Right ventricle myocardium superior (tissue), 1 donor: ENCODE measurements at places on chromosomes 6 and 20. TPM values are rescaled to one million over a fixed set of nuclear protein-coding genes. Genes with fewer than 3 reads are reported as not detected.

RSPO3 gene
- 0.67 TPM for total RNA-seq

TSHZ2 gene
- 4.9 TPM for total RNA-seq

SPAG4 gene
- total RNA-seq = 2.3 TPM

OTOR gene
- total RNA-seq = not detected

SMOC2 gene
- 10.9 TPM for total RNA-seq

- peak; percentile 91 for DNase-seq
Observed at GRCh38 chr6:142945049-142945445, at the start of gene HIVEP2. TSS of gene HIVEP2 (minus strand) at chr6:142945176. CDS start at chr6:142774738, 170,438 bp downstream.

DNA sequence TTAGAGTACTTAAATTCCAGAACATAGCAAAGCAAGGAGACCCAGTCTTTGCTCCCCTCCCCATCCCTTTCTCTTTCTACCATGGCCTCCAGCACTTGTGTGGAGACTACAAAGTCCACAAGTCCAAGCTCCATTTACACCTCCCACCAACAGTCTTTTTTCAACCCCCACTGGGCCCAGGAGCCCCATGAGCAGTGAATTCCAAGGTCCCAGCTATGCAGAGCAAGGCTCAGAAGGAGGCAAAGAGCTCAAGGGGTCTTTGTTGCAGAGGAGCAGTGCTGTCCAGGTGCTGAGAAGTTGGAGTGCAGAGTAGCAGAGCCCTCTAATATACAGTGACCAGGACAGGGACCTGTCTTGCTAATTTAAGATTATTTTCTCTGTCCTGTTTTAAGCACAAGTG, 9.0 kb downstream of the PAK5 start:
- DNase-seq = no peak

DNA sequence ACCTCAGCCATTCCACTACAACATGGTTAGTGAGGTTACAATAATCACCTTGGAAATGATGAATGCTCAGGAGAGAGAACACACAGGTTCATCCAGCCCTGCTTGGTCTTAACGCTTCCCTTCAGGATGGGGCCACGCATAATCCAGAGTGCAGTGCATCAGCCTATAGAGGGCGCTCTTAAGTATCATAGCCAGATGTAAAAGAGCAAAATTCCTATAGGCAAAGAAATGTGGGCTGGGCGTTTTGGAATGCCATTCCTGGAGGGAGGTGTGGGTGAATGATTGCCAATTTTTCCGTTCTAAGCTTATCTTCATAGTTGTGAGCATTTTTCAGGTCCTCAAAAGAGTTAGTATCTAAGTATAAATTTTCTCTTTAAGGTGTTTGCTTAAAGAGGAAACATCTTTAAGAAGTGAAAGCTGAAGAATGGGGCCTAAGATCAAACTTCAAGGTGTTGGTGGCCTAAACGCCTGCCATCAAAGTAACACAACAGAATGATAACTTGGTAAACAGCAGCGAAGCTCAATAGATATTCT, 1.8 kb downstream of the RIPOR2 start:
- no peak for DNase-seq

DNA sequence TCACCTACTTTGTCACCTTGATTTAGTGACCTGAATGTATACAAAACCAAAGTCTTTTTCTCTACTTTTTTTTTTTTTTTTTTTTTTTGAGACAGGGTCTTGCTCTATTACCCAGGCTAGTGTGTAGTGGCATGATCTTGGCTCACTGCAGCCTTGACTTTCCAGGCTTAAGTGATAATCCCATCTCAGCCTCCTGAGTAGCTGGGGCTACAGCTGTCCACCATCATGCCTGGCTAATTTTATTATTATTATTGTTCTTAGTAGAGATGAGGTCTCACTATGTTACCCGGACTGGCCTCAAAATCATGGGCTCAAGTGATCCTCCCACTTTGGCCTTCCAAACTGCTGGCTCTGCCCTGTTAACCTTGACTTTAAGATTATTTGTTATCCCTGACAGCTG, 37.5 kb downstream of the CRISP2 start:
- no peak for DNase-seq

DNA sequence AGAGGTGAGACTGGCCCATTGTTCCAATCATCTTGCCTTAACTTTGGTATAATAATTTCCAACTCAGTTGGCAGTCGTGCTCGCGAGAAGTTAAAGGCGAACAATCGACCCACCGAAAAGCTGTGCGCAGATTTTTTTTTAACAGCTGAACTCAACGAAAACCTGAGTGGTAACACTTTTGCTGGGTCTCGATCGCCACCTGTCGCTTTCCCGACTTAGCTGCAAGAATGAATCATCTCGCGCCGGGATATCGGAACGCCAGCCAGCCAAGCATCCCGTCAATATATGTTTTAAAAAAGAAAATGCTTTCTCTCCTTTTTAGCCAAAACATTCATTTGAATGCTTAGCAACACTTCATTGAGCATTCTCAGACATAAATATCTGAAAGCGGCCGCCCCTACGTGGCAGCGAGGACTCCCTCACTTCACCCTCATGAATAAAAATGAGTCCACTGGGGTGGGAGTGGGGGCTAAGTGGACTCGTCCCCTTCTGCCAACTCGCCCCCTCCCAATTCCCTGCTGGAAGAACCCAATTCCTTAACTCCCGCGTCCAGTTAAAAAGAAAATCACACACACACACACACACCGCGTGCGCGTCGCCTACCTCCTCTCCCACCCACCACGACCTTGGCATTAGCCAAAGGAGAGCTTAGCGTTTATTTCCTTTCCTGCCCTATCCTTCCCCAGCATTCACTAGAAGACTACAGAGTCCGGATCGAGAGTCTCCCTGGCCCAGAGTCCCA, 1.5 kb downstream of the COL12A1 start:
- DNase-seq = peak; percentile 75
